ENCODE measurements at places on chromosomes 16 and 17.

GRCh38 chr17:43006639-43007551 lies at the start of gene IFI35:
Gene IFI35, plus strand, starts transcription at chr17:43006784. Its CDS starts 164 bp downstream, at chr17:43006948.
- DNase-seq, result peak; percentile 75

DNA sequence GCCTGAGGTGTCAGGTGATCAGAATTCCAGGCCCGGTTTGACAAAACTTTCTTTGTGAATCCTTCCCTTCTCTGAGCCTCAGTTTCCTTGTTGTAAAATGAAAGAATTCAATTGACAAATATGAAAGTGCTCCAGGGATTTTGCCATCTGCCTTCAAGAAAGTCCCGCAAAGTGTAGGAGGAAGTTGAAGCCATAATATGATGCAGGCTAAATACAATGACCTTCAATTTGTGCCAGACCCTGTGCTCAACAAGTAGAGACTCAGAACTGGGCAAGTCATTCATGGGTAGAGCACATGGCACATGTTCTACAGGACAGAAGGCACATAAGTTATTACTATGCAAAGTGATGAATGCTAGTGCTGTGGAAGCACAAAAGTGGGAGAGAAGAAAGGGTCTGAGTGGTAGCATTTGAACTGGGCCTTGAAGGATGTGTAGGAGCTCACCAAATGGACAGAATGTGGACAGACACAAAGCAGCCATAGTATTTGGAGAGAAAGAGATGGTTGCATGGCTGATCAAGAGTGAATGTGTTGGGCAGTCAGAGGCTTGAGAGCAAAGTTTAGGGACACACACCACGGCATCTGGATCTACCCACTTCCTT lies 2.4 kb upstream of the SCIMP start:
- no peak for DNase-seq

GRCh38 chr17:75847614-75848522 lies 3.7 kb upstream of the UNC13D start:
- DNase-seq, result no peak

DNA sequence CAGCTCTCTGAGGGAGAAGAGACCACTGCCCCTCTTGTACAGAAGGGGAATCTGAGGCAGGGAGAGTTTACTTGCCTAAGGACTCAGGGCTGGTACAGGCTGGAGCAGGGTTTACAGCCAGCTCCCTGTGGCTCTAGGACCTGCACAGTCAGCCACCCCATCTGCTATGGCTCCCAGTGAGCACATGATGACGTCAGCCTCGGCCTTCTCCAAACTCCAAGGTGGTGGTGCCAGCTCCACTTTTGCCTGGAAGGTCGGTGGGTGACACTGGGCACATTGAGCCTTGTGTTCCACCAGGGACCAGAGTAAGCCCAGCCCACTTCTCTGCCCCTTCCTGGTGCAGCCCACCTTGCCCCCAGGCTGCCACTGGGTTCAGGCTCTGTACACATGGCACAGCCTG lies 202.2 kb downstream of the ENGASE start:
- DNase-seq, result no peak

DNA sequence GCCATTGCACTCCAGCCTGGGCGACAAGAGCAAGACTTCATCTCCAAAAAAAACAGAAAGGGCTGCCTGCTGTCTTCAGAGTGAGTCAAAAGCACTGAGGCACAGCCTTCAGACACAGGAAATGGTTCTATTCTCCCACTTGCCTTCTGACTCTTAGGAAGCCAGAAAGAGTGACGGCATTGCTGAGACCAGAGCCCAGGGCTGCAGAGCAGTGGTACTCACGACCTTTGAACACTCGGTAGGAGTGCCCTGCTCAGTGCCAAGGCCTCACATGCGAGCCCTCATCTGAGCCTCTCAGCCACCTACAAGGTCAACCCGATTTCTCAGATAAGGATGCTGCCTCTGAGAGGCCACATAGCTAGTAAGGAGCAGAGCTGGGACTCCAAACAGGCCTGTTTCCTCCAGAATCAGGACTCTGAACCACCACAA lies 3.5 kb upstream of the ITGAE start:
- no peak for DNase-seq

DNA sequence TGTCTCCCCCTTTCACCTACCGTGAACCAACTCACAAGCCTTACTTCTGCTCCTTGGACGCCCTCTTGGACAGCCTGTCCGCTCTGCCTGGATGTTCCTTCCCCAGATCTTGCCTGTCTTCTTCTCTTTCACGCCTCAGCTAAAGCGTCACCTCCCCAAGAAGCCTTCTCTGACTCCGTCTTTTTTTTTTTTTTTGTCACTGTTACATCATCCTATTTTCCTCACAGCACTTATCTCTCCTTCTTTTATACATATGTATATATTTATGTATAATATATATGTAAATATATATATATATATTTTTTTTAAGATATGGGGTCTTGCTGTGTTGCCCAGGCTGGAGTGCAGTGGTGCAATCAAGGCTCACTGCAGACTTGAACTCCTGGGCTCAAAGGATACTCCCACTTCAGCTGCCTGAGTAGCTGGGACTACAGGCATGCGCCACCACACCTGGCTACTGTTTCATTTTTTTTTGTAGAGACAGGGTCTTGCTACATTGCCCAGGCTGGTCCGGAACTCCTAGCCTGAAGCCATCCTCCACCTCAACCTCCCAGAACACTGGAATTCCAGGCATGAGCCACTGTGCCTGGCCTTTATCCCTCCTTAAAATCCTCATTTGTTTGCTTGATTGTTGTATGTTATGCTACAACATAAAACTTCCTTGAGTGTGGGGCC lies 16.5 kb upstream of the AKTIP start:
- DNase-seq, result no peak

GRCh38 chr17:4201226-4201625 lies 58.2 kb downstream of the CYB5D2 start:
- DNase-seq, result no peak

DNA sequence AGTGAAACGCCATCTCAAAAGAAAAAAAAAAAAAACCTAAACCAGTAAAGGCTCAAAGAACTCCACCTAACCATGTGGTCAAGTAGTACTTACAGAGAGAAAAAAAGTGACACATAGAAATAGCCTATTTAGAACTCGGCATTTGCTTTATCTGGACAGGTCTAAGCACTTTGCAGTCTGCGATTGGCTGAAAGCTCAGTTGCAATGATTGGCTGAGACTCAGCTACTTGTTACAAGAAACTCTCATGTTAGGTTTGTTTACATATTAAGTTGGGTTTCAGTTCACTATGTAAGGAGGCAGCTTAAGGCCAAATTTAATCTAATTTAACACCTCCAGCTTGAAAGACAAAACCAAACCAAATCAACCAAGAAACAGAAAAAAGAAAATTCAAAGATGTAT lies 19.1 kb downstream of the ABCC3 start:
- no peak for DNase-seq

- DNase-seq, result no peak
Measured at GRCh38 chr16:69093974-69094373, 11.5 kb upstream of the HAS3 start.

- no peak for DNase-seq
Measured at GRCh38 chr16:47096297-47096696, 47.4 kb downstream of the NETO2 start.

DNA sequence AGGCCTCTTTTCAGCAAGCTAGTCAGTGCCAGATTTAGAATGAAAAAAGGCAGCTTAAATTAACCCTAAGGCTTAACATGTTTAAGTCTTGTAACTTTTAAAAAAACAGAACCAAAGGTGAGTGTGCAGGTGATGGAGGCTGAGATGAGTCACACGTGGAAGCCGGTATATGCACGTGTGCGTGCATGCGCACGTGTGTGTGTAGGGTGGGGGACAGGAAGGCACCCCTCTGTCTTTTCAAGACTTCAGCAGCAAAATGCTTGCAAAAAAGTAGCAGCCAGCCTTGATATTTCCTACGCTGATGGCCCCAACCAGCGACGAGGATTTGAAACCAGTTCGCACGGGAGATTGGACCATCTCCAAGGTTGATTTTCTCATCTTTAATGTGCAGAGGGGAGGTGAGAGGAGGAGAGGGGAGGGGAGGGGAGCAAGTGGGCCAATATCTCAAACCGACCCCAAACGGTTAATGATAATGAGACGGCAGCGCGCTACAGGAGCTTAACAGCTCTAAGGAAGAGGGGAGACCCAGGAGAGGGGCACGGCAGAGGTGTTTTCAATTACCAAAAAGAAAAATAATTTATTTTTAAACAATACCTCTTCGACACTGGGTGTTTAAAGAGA lies 154.7 kb downstream of the ZNF423 start:
- no peak for DNase-seq

DNA sequence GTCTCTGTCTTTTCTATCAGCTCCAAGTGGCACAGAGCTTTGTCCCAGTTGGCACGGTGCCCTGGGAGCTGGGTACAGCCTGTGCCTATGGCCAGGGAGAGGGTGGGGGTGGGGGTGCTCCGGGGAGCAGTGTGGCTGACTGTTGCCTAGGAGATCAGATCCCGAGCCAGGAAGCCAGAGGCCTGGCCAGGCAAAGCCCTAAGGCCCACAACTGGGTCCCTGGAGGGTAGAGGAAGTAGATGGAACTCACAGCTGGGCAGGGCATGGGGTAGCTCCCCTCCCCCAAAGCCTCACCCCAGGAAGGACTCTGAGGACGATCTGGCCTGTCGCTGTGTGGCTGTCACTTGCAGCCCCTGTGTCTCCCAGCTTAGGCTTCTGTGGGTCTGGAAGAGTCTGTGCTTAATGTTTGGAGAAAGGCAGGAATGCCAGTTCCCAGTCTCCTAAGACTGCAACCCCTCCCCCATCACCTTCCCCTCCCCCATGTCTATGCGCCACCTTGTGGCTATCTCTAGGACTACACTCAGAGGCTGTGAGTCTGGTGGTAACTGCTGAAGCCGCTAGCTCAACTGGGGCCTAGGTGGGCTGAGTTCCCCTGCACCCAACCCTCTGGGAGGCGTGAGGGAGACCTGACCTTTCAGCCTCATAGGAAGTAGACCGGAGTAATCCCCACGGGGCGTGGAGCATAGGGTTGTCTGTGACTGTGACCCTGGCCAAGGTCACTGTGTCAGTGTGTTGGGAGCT lies 12.6 kb downstream of the THRA start:
- peak; percentile 47 for DNase-seq

DNA sequence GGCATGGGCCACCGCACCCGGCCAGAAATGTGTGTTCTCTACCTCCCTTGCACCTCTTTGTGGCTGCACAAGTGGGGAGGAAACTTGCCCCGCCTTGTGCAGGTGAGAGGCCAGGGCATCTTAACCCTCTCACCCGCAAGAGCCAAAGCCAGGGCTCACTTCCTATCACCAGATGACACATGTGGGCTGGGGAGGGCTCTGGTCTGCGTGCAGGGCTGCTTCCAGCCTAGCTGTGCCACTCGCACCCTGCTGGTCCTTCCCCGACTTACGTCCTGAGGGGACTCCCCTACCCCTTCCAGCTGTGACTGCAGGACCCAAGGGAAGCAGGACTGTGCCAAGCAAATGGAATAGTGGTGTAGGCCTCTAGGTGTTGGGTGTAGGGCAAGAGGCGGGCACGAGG lies 6.9 kb downstream of the MIEF2 start:
- no peak for DNase-seq

GRCh38 chr17:66438101-66438500 lies 135.7 kb downstream of the PRKCA start:
- DNase-seq, result no peak

DNA sequence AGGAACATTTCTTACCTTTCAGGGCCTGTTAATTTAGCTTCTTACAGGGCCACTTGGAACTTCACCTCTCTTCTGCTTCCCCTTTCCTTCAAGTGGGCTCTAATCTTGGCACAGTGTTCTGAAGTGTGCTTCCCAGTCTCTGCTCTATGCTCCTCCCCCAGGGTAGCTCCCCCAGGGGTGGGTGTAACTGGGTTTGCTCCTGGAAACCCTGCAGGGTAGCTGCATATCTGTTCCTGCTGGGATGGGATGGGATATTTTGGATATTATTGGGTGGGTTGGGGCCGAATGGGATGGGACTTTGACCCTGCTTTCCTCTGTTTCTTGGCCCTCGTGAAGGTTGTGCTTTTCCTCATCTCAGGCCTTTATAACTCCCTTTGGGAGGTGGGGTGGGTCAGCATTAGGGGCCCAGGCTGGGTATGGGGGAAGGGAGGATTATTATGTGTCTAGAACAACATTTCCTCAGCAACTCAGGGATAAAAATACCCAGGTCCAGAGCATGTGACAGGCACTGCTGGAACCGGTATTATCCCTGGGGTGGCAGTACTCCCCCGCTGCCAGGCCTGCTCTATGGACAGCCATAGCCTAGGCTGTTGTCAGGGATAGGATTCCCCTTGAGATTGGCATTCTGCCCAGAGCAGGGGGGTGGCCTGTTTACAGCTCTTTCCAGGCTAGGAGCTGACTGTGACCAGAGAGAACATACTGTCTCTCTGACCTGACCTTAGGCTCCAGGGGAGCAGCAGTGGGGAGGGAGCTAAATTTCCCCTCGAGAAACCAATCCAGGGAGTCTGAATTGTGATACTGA lies 5.0 kb downstream of the NFE2L1 start:
- no peak for DNase-seq

GRCh38 chr16:68599586-68599985 lies 45.5 kb upstream of the CDH3 start:
- no peak for DNase-seq

DNA sequence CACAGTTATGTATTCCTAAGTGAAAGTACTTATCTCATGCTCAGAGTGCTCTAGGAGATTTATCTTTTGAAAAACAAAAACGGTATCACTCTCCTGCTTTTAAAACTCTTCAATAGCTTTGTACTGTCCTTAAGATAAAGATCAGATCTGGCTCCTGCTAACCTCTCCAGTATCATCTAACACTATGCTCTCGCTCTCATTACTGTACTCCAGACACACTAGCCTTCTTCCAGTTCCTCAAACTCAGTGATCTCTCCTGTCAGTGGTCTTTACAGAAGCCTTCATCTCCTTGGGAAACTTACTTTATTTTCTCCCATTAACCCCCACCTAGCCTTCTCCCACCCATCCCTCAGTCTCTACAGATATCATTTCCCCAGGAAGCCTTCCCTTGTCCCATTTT lies 10.1 kb downstream of the ULK2 start:
- DNase-seq, result no peak

DNA sequence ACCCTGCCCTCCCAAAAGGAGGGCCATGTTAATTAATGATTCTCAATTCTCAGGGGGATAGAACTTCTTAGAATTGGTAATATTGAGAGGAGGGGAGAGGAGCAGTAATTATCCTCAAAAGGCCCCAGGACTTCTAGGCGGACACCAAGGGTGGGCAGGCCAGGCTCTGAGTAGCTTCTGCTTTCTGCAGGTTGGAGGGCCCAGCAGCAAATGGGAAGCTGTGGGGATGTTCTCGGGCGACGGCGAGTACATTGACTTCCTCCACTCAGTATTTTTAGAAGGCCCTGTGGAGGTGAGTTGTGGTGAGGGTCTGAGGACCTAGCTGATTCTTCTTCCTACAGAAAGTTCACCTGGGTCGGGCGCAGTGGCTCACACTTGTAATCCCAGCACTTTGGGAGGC lies 57.5 kb downstream of the DNAH2 start:
- DNase-seq, result no peak

DNA sequence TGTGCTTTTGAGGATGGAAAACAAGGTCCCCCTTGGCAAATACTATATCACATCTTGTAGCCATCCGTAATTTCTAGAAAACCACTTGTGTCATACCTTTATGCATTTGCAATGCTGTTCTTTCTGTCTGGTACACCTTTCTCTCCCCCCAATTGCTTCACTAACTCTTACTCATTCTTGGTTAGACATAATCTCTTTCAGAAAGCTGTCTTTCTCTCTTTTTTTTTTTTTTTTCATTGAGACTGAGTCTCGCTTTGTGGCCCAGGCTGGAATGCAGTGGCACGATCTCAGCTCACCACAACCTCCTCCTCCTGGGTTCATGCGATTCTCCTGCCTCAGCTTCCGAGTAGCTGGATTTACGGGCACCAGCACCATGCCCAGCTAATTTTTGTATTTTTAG lies 94.9 kb upstream of the C17orf78 start:
- no peak for DNase-seq

All from stimulated activated CD4-positive, alpha-beta T cell treated with anti-CD3 and anti-CD28 coated beads, Interleukin-15, amount 100 ng/mL, for 1 hour (primary cell).